ENCODE measurements at places on chromosomes 6 and 20. TPM values are rescaled to one million over a fixed set of nuclear protein-coding genes. Genes with fewer than 3 reads are reported as not detected.

Gene FOXP4
- 2.6 TPM for total RNA-seq

Gene HSPA12B
- total RNA-seq = 50.2 TPM

Gene PXT1
- total RNA-seq = not detected

Gene CCN2
- 614 TPM for total RNA-seq

Gene PRKN
- 0.13 TPM for total RNA-seq

Gene DEFB124
- not detected for total RNA-seq

Gene CPXM1
- total RNA-seq = 0.20 TPM

Gene MYB
- not detected for total RNA-seq

Gene C6orf52
- not detected for total RNA-seq

Gene CDH26
- not detected for total RNA-seq

Gene SIRPB1
- 0.80 TPM for total RNA-seq

Gene SMOC2
- not detected for total RNA-seq

Gene SERPINB6
- 185 TPM for total RNA-seq

Gene HAO1
- total RNA-seq = not detected

Gene DDX27
- total RNA-seq = 16.0 TPM
